ENCODE measurements at places on chromosomes 2 and 18.

GRCh38 chr2:211161236-211161635 is 604.8 kb downstream of the CPS1 start:
- no peak for DNase-seq

DNA sequence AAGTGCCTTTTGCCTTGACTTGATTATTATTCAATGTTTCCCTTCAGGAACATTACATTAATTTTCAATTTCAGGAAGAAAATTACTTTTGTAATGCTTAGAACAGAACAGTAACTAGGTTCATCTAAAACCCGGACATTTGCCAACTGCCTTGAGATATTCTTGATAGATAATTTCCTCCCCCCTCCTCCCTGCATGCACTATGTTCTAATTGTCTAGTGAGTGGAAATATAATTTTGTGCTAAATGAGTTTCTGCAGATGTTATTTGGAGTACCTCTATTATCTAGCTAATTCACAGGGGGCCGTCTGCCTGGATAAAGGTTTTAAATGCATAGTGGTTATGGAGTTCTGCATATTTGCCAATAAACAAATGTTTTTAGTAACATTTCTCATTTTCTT is 200.3 kb upstream of the SLC39A10 start:
- DNase-seq = no peak

DNA sequence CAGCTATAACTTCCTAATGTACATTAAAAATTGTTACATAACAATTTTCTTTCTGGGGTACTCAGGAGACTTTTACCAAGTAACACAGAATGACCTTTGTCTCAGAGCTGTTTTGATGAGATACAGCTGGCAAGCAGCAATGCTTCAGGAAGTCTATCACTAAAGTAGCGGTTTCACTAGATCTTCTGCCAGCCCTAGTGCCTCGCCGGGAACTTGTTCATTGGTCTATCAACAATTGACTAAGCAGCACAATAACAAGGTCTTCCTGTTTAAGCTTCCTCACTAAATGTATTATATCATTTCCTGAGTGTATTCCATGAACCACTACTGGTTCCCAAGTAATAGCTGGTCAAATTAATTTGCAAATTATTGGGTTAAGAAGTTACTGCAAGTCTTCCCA is 69.2 kb downstream of the TRIP12 start:
- no peak for DNase-seq

- DNase-seq = no peak
Measured at GRCh38 chr18:76507830-76508385, 12.9 kb upstream of the ZNF516 start.

GRCh38 chr2:84939426-84940087 is 31.4 kb upstream of the KCMF1 start:
- DNase-seq = no peak

DNA sequence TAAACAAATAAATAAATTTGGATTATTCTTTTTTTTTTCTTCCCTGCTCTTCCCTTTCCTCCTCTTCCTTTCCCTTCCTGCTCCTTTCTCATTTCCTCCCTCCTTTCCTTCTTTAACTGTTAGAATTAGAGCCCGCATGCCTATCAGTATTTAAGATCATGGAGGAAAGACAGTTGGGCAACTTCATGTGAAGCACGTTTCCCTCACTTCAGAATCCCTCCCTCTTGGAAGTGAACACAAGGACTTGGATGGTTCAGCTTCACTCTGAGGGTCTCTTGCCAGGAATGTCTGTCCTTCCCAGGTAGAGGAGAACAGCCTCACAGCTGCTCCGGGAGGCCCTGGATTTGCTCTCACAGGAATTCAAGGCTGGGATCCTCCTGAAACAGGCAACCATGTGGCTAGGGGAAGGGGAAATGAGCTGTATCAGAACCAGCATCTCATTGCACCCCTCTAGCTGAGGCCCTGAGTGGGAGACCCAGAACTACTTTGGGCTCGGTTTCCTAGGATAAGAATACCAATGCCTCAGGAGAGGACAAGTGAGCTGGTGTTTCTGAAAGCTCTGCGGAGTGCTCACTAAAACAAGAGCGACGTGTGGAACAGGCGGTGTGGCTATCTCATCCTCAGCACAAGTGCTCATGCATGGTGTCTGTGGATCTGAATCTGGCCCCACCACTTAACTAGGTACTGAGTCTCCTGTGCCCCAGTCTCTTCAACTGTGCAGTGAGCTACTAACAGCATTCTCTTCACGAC is 230.5 kb downstream of the MYCN start:
- DNase-seq = no peak

- DNase-seq = no peak
Measured at GRCh38 chr18:9475643-9476591, 604 bp downstream of the RALBP1 start.

GRCh38 chr18:78871618-78872017 is 108.0 kb upstream of the SALL3 start:
- no peak for DNase-seq

- no peak for DNase-seq
Measured at GRCh38 chr18:53165770-53166169, 825.8 kb downstream of the DCC start.

GRCh38 chr2:216221811-216222210 is 112.7 kb downstream of the XRCC5 start:
- no peak for DNase-seq

- no peak for DNase-seq
Measured at GRCh38 chr2:58594762-58595161, 353.6 kb upstream of the FANCL start.

- DNase-seq = no peak
Measured at GRCh38 chr2:108969856-108970255, 19.2 kb downstream of the EDAR start.

- DNase-seq = no peak
Measured at GRCh38 chr2:11505652-11506610, 27.9 kb upstream of the GREB1 start.

DNA sequence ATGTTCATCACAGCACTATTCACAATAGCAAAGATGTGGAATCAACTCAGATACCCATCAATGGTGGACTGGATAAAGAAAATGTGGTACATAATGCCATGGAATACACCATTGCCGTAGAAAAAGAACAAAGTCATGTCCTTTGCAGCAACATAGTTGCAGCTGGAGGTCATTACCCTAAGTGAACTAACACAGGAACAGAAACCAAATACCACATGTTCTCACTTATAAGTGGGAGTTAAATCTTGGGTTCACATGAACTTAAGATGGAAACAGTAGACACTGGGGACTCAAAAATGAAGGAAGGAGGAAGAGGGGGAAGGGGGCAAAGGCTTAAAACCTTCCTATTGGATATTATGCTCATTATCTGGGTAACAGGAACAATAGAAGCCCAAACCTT is 228.1 kb upstream of the RAB6C start:
- DNase-seq = no peak

DNA sequence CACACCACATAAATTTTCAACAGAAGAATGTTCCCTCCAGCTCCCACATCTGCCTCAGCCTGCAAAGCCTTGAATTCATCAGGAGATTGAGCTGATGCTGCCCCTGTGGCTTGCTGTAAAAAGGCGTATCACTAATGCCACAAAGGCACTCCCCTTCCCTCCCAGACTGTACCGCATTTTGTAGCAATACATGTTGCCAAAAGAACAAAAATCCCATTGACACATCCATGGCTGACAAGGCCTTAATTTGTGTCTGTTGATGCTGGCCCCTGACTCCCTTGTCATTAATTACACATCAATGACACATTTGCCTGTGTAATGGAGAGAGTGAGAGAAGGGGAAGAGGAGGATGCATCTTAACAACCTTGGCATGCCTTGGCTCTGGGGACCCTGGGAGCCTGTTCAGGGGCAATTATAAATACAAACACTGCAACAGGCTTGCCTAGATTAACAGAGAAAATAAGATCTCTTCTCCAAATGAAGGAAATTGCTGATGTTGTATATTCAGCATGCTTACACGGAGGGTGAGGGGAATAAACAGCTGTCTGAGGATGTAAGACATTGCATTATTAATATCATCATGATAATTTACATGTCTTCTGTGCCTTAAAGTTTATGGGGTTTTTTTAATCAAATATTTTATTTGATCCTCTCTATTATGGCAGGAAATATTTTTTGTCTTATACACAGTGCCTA is 264.0 kb downstream of the SUCLG1 start:
- DNase-seq = no peak

- no peak for DNase-seq
Measured at GRCh38 chr2:170396799-170397459, 219.0 kb downstream of the MYO3B start.

DNA sequence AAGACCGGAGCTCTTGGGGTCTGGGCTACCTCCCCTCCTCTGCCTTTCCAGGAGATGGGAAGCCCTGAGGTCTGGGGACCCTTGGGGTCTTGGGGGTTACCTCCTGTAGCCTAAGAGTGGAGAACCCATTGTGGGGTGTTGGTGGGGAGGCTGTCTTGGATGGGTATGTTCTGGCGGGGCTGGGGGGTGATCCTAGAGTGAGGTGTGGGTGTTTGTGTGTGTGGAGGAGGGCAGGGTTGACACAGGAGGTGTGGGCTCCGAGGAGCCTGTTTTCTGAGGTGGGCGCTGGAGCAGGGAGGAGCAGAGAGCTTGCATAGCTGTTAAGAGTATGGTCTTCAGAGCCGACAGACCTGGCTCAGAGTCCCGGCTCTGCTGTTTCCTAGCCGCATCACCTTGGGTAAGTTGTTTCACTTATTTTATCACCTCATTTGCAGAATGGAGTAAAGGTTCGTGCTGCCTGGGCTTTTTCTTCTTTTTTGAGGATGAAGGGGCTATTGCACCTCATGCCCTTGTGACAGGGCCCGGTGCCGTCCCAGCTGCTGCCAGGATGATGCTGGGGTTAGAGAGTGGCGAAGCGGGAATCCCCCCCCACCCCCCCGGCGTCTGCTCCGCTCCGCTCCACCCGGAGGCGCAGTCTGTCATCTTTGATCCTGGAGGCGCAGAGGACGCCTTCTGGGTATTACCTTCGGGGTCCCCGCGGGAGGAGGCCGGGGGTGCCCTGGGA is 17.2 kb downstream of the TET3 start:
- no peak for DNase-seq

DNA sequence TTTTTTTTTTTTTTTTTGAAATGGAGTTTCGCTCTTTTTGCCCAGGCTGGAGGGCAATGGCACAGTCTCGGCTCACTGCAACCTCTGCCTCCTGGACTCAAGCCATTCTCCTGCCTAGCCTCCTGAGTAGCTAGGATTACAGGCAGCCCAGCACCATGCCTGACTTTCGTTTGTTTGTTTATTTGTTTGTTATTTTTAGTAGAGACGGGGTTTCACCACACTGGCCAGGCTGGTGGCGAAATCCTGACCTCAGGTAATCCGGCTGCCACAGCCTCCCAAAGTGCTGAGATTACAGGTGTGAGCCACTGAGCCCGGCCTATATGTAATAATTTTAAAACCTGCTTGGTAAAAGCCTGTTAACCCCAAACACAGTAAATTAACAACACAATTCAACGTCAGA is 435.7 kb downstream of the LRRTM4 start:
- DNase-seq = no peak

DNA sequence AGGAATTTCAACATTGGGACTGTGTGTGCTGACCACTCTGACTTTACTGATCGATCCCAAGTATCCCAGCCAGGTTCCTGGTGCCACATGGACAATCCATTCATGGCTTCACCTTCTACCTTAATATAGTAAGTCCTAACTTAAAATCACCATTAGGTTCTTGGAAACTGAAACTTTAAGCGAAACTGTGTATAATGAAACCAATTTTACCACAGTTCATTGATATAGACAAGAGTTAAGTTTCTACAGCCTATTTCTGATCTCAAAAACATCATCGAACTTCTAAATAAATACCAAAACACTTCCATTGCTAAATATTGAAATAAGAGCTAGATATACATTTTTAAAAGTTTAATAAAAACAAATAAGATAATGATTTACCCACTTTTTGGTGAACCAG is 4.4 kb upstream of the EXOC6B start:
- no peak for DNase-seq

DNA sequence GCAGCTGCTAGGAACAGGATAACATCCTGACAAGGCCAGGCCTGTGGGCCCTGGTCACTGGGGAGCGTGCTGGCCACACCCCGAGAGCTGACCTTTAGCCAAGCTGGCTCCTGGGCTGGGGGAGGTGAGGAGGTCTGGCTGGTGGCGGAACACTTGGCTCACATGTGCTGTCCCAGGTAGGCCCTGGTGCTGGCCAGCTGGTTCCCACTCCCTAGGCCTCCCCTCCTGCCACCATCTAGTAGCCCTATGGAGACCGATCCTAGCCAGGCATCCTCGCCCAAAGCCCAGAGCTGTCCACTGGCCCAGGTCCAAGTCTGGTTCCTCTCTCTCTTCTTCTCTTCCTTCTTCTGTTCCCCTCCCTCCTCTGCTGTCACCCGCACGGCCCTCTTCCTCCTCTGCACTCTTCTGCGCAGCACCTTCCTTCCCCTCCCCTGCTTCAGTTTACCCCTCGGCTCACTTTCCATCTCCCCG is 52.4 kb downstream of the TNS1 start:
- no peak for DNase-seq

DNA sequence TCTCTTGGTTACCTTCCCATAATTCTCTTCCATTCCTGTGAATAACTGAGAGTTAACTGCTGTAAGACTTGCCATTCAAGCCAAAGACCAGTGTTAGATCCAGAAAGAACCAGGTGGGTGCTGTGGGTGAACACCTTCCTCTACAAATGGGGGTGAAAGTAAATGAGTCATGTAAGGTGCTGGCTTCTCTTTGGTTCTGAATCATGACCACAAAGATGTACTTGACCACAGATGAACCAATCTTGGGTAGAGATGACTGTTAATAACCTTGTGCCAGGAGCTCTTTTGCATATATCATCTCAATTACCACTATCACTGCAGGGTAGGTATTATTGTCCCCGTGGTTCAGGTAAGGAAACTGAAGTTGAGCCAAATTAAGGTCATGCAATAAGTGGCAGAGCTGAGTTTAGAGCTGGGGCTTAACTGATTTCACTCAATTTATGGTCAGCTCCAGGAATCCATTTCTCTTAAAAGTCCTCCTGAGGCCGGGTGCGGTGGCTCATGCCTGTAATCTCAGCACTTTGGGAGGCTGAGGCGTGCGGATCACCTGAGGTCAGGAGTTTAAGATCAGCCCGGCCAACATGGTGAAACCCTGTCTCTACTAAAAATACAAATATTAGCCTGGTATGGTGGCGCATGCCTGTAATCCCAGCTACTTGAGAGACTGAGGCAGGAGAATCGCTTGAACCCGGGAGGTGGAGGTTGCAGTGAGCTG is 244.9 kb upstream of the CXCR4 start:
- no peak for DNase-seq

Data from NCI-H1092 (cell line).